ENCODE measurements at places on chromosomes 7 and 10. TPM values are rescaled to one million over a fixed set of nuclear protein-coding genes. Genes with fewer than 3 reads are reported as not detected.

The TMEM254 gene
- 14.8 TPM for polyA plus RNA-seq

The VPS26A gene
- 35.7 TPM for polyA plus RNA-seq

DNA sequence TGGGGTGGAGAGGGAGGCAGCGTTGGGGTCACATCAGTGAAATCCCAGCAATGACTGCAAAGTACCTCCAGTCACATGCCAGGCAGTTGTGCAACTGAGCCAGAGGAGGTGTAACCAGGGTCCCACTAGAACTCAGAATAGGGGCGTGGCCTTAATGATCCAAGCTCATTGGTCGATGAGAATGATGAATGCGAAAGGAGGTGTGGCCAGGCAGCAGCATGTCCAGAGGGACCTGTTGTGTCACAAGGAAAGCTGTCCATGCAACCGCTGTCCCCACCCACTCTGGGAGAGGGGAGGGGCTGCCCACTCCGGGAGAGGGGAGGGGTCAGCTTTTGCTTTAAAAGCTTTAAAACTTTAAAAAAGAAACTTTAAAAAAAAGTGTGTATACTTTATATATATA, 25.3 kb upstream of the MTPAP start:
- peaks cover 51% of the 10 kb centered on the region for H3K4me1 ChIP-seq
- peak; percentile 53 for DNase-seq
- no peaks in the 10 kb centered on the region for H3K36me3 ChIP-seq

DNA sequence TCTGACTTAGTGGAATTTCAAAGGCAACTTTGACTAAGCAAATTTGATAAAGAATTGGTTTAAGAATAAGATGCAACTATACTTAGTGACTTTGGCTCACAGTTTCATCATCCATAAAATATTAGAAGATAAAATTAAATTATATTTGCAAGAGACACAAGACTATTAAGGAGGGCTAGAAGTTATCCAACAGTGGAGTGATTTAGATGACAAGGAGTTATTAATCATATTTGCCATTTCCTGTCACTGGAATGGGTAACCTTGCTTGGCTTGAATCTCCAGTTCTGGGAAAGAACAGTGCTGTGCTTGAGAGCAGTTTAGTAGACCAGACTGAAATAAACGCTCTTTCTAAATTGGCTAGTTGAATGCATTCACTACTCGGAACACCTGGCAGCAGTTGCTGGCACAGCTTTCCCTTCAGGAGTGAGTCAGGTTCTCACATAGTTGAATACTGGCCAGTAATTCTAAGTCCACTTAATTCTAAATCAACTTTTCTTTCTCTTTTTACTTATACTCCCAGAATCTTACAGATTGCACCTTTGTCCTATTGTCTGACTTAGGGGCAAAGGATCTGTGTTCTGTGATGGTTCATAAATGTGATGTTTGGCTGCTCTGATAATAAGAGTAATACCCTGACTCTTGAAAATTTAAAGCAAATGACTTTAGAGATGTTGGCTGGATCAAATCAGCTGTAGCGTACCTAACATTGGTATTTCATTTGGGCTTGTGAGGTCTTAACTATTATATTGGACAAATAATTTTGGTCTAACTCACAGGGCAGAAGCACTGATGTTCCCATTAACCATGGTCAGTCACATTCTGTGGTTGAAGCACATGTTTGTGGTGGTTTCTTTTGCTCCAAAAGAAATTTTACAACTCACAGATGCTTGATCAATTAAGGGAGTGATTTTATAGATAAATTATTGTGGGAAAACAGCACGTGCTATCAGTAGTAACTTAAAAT, 16.6 kb downstream of the STMP1 start:
- H3K27ac ChIP-seq: peak overlapping the region; percentile 8
- no peaks in the 10 kb centered on the region for H3K27me3 ChIP-seq
- DNase-seq: peak; percentile 79
- H3K36me3 ChIP-seq: no peaks in the 10 kb centered on the region
- no peak overlapping the region for H3K4me3 ChIP-seq

- no peak overlapping the region for H3K4me3 ChIP-seq
- H3K36me3 ChIP-seq: no peaks in the 10 kb centered on the region
- no peaks in the 10 kb centered on the region for H3K27me3 ChIP-seq
- DNase-seq: no peak
- no peaks in the 10 kb centered on the region for H3K4me1 ChIP-seq
These were observed 715.7 kb upstream of the SORCS1 start for GRCh38 chr10:107880185-107880584.

DNA sequence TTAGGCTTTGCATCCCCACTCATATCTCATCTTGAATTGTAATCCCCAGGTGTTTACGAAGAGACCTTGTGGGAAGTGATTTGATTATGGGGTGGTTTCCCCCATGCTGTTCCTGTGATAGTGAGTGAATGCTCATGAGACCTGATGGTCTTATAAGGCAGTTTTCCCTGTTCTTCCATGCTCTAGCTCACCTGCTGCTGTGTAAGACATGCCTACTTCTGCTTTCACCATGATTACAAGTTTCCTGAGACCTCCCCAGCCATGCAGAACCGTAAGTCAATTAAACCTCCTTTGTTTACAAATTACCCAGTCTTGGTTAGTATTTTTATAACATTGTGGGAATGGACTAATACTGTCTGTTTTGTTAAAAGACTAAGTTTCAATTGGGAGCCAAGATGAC, 35.3 kb upstream of the ZNF92 start:
- H3K4me1 ChIP-seq: no peaks in the 10 kb centered on the region
- no peak overlapping the region for H3K27ac ChIP-seq
- no peaks in the 10 kb centered on the region for H3K27me3 ChIP-seq
- no peak overlapping the region for H3K4me3 ChIP-seq
- H3K36me3 ChIP-seq: no peaks in the 10 kb centered on the region

GRCh38 chr10:60368875-60369546, 20.7 kb downstream of the ANK3 start:
- no peak overlapping the region for H3K4me3 ChIP-seq
- H3K36me3 ChIP-seq: no peaks in the 10 kb centered on the region
- H3K27ac ChIP-seq: no peak overlapping the region
- H3K27me3 ChIP-seq: no peaks in the 10 kb centered on the region

DNA sequence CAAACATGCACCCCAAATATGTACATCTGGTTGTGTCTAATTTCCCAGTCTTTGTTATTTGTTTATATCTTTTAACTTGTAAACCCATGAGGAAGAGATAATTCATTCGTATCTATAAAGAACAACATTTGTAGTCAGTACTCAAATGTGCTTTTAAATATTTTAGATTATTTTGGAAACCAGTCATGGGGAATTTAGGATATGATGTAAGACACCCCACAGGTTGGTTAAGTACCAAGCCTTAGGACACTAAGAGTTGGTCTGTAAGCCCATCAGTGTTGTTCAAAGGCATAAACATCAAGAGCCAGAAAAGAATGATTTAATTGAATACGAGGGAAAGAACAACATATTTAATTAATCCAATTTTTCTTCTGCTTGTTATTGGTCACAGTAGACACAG, 421.1 kb upstream of the SEMA3C start:
- no peaks in the 10 kb centered on the region for H3K4me1 ChIP-seq
- H3K4me3 ChIP-seq: no peak overlapping the region
- no peaks in the 10 kb centered on the region for H3K36me3 ChIP-seq
- no peak overlapping the region for H3K27ac ChIP-seq
- no peak for DNase-seq
- no peaks in the 10 kb centered on the region for H3K27me3 ChIP-seq

GRCh38 chr7:71860572-71860971, 551.6 kb downstream of the CALN1 start:
- H3K36me3 ChIP-seq: no peaks in the 10 kb centered on the region
- H3K27ac ChIP-seq: no peak overlapping the region
- no peaks in the 10 kb centered on the region for H3K4me1 ChIP-seq
- no peaks in the 10 kb centered on the region for H3K27me3 ChIP-seq

DNA sequence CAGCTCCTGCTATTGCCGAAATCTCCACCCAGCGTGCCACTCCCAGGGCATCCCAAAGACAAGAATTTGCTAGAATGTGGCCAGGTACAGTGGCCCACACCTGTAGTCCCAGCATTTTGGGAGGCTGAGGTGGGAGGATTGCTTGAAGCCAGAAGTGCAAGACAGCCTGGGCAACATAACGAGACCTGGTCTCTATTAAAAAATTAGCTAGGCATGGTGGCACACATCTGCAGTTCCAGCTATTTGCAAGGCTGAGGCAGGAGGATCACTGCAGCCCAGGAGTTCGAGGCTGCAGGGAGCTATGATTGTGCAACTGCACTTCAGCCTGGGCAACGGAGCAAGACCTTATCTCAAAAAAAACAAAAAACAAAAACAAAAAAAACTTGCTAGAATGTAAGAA, 73.3 kb upstream of the LYZL2 start:
- H3K4me3 ChIP-seq: no peak overlapping the region
- H3K36me3 ChIP-seq: no peaks in the 10 kb centered on the region
- H3K27me3 ChIP-seq: no peaks in the 10 kb centered on the region
- H3K4me1 ChIP-seq: peaks cover 19% of the 10 kb centered on the region
- DNase-seq: no peak
- H3K27ac ChIP-seq: no peak overlapping the region

GRCh38 chr7:114414156-114415063, at the start of gene FOXP2:
Gene FOXP2 (plus strand): TSS chr7:114414815. CDS start chr7:114426512, 11,697 bp downstream.
- H3K27me3 ChIP-seq: no peaks in the 10 kb centered on the region
- H3K4me1 ChIP-seq: no peaks in the 10 kb centered on the region
- H3K36me3 ChIP-seq: no peaks in the 10 kb centered on the region
- peak within 1 kb of the TSS; percentile 48 for H3K4me3 ChIP-seq

DNA sequence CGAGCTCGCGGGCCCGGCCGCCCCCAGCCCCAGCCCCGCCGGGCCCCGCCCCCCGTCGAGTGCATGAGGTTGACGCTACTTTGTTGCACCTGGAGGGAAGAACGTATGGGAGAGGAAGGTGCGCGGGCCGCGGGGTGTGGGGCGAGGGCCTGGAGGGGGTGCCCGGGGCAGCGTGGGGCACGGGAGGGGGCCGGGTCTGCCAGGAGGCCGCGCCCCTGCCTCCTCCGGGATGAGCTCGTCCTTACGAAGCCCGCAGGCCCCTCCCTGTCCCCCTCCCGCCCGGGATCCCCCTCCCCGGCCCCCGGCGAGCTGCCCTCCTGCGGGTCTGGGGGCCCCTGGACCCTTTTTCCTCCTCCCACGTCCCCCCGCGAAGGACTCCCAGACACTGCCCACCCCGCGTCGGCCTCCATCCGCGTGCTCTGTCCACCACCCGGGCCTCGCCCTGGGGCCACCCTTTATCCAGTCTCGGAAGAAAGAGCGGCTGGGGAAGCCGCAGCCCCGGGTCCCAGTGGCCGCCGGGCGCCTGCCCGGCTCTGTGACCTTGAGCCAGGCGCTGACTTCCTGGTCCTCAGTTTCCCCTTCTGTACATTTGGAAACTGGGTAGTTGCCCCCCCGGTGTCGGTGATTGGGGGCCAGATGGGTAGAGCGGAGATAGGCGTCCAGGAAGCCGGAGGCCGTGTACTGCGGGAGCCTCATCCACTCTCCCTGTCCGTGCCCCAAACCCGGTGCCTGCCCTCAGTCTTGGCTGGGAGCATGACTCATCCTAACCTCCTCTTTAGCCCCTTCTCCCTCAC, 521 bp downstream of the LIMK1 start:
- no peaks in the 10 kb centered on the region for H3K36me3 ChIP-seq
- H3K27me3 ChIP-seq: no peaks in the 10 kb centered on the region
- peak overlapping the region; percentile 85 for H3K4me3 ChIP-seq
- peaks cover 18% of the 10 kb centered on the region for H3K4me1 ChIP-seq
- H3K27ac ChIP-seq: peak overlapping the region; percentile 59

DNA sequence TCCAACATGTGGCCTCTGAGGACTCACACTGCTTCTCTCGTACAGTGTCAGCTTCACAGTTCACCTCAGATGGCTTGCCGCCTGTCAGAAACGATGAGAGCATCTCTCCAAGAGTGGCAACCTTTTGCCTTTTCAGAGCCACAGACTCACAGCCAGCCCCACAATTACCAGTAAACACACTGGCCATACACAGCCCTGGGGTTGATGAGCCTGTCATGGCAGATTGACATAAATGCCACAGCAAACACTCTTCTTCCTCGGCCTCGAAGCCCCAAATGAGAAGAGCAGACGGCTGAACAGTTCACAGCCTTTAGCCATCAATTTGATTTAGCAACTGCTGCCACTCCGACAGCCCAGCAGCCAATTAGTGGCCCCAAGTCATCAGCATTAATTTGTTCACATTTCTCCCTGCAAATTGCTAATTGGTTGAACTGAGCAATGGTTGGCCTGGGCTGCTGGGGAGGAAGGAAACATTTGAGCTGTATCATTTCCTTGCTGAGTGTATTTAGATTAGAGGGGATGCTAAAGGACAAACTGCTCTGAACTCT, 1142.9 kb downstream of the SORCS3 start:
- H3K4me3 ChIP-seq: no peak overlapping the region
- H3K36me3 ChIP-seq: no peaks in the 10 kb centered on the region
- no peaks in the 10 kb centered on the region for H3K4me1 ChIP-seq
- no peak overlapping the region for H3K27ac ChIP-seq
